ENCODE measurements at places on chromosomes 5 and 9. TPM values are rescaled to one million over a fixed set of nuclear protein-coding genes. Genes with fewer than 3 reads are reported as not detected.

FBP2 gene
- 0.30 TPM for polyA plus RNA-seq

ZNF462 gene
- 8.3 TPM for polyA plus RNA-seq

PCSK1 gene
- 0.58 TPM for polyA plus RNA-seq

RLN1 gene
- not detected for polyA plus RNA-seq

SH2D3C gene
- polyA plus RNA-seq = 21.1 TPM

STPG3 gene
- 0.61 TPM for polyA plus RNA-seq

CATSPER3 gene
- polyA plus RNA-seq = 0.61 TPM

DMXL1 gene
- polyA plus RNA-seq = 9.8 TPM

BRIX1 gene
- polyA plus RNA-seq = 14.9 TPM

PCDHGB5 gene
- polyA plus RNA-seq = 5.1 TPM

IL13 gene
- not detected for polyA plus RNA-seq

AQP7 gene
- 32.1 TPM for polyA plus RNA-seq

PDE8B gene
- 2.0 TPM for polyA plus RNA-seq

NUDCD2 gene
- polyA plus RNA-seq = 5.7 TPM

SPINK4 gene
- not detected for polyA plus RNA-seq

TNC gene
- polyA plus RNA-seq = 0.53 TPM

HNRNPAB gene
- 150 TPM for polyA plus RNA-seq

FRMPD1 gene
- polyA plus RNA-seq = 0.30 TPM

PLAC8L1 gene
- polyA plus RNA-seq = not detected

PCDHB8 gene
- polyA plus RNA-seq = 0.51 TPM

SLC6A19 gene
- not detected for polyA plus RNA-seq

DBH gene
- polyA plus RNA-seq = not detected

HTR4 gene
- 0.11 TPM for polyA plus RNA-seq

C9orf43 gene
- 0.27 TPM for polyA plus RNA-seq

GABRG2 gene
- polyA plus RNA-seq = not detected

MELK gene
- not detected for polyA plus RNA-seq

CDO1 gene
- polyA plus RNA-seq = 4.8 TPM

PCDHGA2 gene
- 2.7 TPM for polyA plus RNA-seq

TMEM161B gene
- polyA plus RNA-seq = 2.9 TPM

OBP2B gene
- polyA plus RNA-seq = not detected

CD14 gene
- polyA plus RNA-seq = 20.3 TPM

AGXT2 gene
- polyA plus RNA-seq = not detected

PCDHA10 gene
- polyA plus RNA-seq = under 0.01 TPM

OLFM1 gene
- 6.5 TPM for polyA plus RNA-seq

MEIKIN gene
- not detected for polyA plus RNA-seq

GPR151 gene
- not detected for polyA plus RNA-seq

EGFLAM gene
- 4.7 TPM for polyA plus RNA-seq

TENT4A gene
- 4.3 TPM for polyA plus RNA-seq

HRCT1 gene
- polyA plus RNA-seq = 6.3 TPM

ADRA1B gene
- polyA plus RNA-seq = 3.9 TPM

SH3GLB2 gene
- 29.5 TPM for polyA plus RNA-seq

WDR31 gene
- 7.0 TPM for polyA plus RNA-seq

LIX1 gene
- not detected for polyA plus RNA-seq

PAEP gene
- not detected for polyA plus RNA-seq

Measured in heart left ventricle (tissue), 16 donors.